A549 (cell line): ENCODE measurements at places on chromosomes 12 and 14.

GRCh38 chr12:131330106-131330815, 376.6 kb downstream of the ADGRD1 start:
- DNase-seq, result no peak

DNA sequence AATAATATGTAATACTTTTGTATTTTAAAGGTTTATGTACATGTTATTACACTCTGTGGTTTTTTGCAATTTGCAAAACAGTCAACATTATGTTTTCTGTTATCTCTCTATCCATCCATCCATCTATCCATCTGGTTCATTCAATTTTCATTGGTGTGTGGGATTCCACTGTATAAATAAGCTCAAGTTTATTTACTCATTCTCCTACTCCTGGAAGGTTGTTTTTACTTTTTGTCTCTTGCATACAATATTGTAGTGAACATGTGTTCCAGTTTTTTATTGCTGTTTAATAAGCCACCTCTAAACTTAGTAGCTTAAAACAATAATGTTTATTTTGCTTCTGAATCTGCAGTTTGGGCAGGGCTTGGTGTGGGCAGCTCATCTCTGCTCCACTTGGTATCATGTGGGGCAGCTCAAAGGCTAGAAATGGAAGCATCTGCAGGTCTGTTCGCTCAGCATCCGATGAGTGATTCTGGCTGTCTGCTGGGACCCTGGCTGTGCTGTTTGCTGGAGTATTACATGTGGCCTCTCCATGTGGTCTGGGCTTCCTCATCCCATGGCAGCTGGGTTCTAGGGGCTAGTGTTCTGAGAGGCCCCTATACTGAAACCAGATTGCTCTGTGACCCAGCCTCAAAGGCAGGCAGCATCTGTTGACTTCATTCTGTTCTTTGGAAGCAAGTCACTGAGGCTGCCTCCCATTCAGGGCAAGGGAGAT, 98.8 kb downstream of the SLC25A47 start:
- no peak for DNase-seq

- no peak for DNase-seq
Observed at GRCh38 chr12:57223191-57224165, 6.0 kb upstream of the SHMT2 start.

- no peak for DNase-seq
Observed at GRCh38 chr14:75453817-75454434, 26.1 kb downstream of the JDP2 start.

DNA sequence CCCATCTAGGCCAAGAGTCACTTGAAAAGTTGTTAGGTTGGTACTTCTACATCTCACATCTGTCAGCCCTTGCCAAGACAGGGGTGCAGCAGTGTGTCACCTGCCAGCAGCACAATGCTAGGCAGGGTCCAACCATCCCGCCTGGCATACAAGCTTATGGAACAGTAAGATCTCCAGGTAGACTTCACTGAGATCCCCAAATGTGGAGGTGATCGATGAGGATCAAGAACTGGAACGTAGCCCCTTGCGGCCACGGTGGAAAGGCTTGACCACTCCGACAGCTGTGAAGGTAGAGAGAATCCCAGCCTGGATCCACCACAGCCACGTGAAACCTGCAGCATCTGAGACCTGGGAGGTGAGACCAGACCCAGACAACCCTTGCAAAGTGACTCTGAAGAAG, 696.0 kb upstream of the LMO3 start:
- no peak for DNase-seq

DNA sequence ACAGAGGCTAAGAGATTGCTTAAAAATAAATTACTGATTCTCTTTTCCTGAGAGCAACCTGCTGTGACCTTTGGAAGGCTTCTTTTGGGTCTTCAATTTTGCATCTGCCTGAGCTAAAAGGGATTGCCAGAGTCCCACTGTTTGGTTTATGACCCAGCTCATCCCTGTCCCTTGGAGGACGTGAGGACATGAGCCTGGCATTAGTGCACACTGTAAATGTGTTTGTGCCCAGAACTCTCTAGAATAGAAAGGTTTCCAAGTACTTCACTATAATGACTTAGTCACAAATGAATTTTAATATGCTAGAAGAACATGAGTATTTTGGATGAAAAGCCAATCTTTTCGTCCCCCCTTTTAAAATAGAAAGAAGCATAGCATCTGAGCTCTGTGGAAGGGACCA, 47.1 kb upstream of the CDKN3 start:
- DNase-seq, result no peak

- DNase-seq, result peak; percentile 62
Observed at GRCh38 chr14:99838639-99839134, 45.5 kb downstream of the EML1 start.

DNA sequence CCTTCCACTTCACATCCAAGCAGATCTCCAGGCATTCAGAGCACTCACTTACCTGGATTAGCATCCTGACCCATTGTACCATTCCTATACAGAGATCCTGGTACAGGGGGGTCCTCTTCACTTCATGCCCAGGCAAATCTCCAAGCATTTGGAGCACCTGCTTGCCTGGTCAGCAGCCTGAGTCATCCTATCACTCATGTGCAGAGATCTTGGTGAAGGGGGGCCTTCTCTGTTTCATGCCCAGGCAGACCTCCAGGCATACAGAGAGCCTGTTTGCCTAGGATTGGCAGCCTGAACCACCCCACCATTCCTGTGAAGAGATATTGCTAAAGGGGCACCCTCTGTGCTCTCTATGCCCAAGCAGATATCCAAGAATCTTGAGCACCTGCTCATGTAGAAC, 111.1 kb upstream of the CCDC175 start:
- DNase-seq, result no peak

- DNase-seq, result no peak
Observed at GRCh38 chr14:105324080-105324778, 9.7 kb downstream of the PACS2 start.

DNA sequence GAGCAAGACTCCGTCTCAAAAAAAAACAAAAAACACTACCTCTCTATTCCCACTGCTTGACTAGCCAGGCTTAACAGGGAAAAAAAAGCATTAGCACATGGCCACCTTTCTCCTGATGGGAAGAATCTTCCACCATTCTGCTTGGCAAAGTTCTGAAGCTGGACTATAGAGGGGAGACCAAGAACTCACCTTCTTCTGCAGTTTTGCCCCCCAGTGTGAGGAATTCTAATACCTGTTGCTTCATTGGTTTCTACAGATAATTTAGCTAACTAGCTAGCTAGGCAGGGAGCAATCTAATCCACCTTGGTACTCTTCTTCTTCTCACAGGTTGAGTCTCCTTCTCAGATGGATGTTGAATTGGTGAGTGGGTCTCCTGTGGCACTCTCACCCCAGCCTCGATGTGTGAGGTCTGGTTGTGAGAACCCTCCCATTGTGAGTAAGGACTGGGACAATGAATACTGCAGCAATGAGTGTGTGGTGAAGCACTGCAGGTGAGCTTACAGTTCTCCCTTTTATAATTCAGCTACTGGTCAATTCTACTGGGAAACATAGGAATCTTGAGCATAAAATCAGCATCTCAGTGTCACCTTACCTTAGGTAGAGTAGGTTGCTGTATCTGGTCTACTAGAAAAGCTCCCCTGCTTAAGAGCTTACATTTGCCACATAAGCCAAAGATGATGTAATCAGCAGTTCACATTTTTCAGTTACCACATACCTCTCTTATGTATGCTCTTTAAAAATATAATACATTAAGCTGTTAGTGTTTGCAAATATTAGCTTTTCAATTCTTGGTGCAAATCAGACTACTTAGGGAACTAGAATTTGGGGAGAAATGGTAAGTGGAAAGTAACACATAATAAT, 16.0 kb downstream of the METTL3 start:
- no peak for DNase-seq

DNA sequence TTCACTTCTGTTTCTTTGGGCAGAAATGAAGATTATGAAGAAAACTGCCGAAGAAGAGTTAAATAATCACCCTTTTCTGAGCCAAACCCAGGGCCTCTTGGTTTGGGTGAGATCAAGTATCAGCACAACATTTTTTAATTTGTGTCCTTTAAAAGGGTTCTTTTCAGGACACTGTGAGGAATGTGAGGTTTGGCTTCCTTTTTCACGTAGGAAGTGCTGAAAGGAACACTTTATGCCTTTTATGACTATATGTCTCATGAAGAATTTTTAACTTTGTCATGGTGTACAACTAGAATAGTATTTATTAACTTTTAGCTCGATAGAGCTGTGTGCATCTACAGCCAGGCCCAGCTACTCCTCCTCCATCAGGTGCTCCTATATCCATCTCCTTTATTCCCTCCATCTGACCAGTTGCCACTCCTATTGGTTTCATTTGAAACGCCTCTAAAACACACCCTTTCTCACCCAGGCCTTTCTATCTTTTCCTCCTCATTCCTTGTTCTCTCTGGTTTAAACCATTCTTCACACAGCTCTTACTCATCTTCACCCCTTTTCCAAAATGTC, 103.6 kb upstream of the LRIG3 start:
- no peak for DNase-seq

DNA sequence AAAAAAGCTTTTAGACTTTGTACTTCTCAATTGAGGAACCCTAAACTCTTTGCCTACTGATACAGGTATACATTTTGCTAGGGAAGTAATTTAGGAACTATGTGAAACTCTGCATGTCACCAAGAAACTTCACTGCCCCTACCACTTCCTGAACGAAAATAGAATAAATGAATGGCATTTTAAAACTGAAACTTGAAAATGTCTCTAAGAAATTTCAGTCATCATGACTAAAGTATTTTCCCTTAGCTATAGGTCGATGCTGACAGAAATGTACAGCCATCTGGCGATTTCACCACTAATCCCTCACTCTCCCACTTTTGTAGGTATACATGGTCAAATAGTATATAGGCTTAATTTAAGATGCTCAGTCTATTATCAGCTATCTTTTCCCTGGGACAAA, 194.9 kb upstream of the SYT10 start:
- no peak for DNase-seq

DNA sequence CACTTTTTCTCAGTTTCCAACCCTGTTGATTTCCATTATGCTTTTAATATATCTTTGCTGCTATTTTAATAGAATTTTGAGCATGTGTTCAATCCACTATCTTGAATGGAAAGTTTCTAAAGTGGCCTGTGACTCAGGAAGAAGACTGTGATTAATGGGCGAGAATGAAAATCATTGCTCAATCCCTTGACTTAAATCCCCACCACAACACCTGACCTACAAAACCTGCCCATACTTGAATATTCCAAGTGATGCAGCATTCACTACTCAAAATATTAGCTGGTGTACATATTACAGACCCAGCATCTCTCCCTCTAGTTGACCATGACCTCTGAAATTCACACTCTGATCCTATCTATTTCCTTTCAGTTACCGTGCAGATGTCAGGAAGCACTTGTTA, 1.3 kb upstream of the OAS3 start:
- DNase-seq, result no peak

GRCh38 chr12:39037115-39037514, 131.7 kb upstream of the CPNE8 start:
- DNase-seq, result no peak

- no peak for DNase-seq
Observed at GRCh38 chr12:49091056-49091835, 3.4 kb downstream of the DHH start.

DNA sequence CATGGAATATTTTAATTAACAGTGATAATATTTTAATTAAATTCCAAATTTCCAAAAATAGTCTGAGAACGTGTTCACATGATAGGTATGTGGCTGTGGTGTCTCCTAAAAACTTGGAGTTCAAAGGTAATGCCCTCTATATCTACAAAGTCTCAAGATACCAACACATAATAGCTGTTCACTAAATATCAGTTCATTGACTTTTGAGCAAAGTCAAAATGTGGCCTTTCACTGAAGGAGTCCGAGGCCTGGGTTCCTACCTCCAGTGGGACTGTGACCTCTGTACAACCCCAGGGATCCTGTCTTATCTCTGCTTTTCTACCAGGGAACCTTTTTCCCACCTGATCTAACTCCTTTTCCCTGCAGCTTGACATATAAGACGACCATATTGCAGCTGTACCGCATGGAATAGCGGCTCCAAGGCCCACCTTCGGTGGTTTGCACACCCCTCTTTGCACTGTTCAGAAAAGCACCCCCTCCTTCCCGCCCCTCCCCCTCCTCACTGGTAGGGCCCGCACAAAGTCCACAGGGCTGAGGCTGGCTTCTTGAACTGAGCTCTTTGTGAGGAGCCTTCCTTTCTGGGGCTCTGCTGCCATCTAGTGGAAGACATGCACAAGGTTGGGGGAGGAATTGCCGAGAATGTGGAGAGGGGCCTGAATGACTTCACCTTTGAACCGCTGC, 3.1 kb downstream of the CCND2 start:
- DNase-seq, result peak; percentile 76

GRCh38 chr12:5565933-5566599, 134.2 kb downstream of the NTF3 start:
- no peak for DNase-seq

DNA sequence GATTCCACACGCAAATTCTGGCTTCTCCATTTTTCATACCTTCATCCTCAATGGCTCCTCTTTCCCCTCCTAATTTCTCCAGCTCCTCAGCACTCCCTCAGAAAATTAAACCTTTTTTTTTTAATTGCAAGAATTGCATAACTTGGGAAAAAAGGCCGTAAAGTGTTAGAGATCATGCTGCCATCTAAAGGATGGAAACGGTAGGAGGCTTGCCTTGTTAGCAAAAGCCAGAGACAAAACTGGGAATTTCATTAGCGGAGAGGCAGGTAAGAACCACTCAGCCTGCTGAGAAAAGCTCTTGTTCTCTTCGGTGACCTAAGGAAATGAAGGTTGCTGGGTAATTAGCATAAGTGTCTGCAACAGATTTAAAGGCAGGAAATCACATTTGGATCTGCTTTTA, 204.3 kb downstream of the AEBP2 start:
- DNase-seq, result peak; percentile 16

DNA sequence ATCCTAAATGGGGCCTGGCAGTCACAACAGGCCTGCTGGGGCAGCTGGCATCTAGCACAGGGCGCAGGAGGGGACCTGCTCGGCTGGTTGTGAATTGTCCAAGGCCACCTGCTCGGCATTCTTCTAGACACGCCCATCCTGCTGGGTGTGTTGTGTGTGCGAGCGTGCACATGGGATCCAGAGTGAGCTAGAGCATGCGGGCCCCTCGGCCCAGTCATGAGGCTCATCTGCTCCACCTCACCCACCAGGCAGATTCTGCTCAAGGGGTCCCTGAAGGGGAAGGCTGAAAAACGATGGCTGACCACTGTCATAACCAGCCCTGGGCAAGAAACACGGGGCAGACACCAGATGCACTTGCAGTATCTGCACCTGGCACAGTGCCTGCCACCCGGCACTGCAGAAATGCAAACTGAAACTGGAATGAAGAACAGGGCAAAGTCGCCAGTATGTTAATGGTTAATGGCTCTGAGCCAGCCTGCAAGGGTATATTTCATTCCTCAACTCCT, 31.8 kb downstream of the MAX start:
- no peak for DNase-seq

DNA sequence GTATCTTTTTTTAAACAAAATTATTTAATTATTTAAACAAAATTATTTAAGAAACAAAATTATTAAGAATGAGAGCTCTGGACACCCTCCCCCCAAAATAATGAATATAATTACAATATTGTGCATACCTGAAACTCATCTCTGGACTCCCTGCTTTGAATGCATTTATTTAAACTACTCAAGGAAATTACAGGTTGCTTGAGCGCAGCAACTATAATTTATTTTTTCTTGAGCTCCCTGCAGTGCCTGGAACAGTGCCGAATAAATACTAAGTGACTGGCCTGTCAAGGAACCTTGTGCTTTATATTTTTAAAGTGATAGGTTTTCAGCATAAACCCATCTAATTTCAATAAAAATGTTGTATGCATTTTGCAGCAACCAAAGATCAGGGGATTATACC, 93.9 kb downstream of the KCNC2 start:
- DNase-seq, result no peak

GRCh38 chr14:64324895-64325294, 30.7 kb upstream of the ESR2 start:
- no peak for DNase-seq
